ENCODE measurements at places on chromosomes 6 and 20. TPM values are rescaled to one million over a fixed set of nuclear protein-coding genes. Genes with fewer than 3 reads are reported as not detected.

Gene PTK7
- total RNA-seq = 12.7 TPM

Gene RAB32
- 18.6 TPM for total RNA-seq

Gene TBC1D20
- 27.0 TPM for total RNA-seq

Gene NFATC2
- total RNA-seq = 8.6 TPM

Gene WFDC2
- 12.4 TPM for total RNA-seq

Gene OTOR
- total RNA-seq = not detected

Gene HRH3
- total RNA-seq = not detected

DNA sequence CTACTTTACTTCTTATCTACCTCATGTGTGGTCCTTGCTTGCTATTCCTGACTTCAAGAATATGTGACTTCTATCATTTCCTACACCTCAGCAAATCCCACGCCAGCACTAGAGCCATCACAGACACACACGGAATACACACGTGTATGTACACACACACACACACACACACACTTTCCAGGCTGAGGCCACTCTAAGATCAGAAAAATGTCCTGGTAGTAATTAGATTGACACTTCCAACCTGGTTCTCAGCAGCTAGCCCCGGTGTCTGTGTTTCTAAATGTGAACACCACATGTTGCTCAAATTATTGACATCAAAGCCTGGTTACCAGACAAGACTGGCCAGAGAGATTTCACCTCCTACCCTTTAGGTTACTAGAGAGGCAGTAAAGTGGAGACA lies 54.1 kb upstream of the SASH1 start:
- peak overlapping the region; percentile 45 for H3K27ac ChIP-seq
- DNase-seq = no peak
- H3K36me3 ChIP-seq = no peaks in the 10 kb centered on the region
- no peaks in the 10 kb centered on the region for H3K27me3 ChIP-seq
- no peaks in the 10 kb centered on the region for H3K4me1 ChIP-seq

GRCh38 chr6:51474022-51474975 lies 613.1 kb downstream of the PKHD1 start:
- H3K4me1 ChIP-seq = no peaks in the 10 kb centered on the region
- no peaks in the 10 kb centered on the region for H3K27me3 ChIP-seq
- no peaks in the 10 kb centered on the region for H3K36me3 ChIP-seq
- no peak overlapping the region for H3K4me3 ChIP-seq
- DNase-seq = no peak

- H3K36me3 ChIP-seq = no peaks in the 10 kb centered on the region
- no peak for DNase-seq
These were observed 690 bp downstream of the TULP1 start for GRCh38 chr6:35512006-35512405.

GRCh38 chr6:81766482-81767069 lies 14.1 kb upstream of the TENT5A start:
- no peaks in the 10 kb centered on the region for H3K36me3 ChIP-seq
- no peak overlapping the region for H3K4me3 ChIP-seq
- no peaks in the 10 kb centered on the region for H3K27me3 ChIP-seq
- DNase-seq = no peak

DNA sequence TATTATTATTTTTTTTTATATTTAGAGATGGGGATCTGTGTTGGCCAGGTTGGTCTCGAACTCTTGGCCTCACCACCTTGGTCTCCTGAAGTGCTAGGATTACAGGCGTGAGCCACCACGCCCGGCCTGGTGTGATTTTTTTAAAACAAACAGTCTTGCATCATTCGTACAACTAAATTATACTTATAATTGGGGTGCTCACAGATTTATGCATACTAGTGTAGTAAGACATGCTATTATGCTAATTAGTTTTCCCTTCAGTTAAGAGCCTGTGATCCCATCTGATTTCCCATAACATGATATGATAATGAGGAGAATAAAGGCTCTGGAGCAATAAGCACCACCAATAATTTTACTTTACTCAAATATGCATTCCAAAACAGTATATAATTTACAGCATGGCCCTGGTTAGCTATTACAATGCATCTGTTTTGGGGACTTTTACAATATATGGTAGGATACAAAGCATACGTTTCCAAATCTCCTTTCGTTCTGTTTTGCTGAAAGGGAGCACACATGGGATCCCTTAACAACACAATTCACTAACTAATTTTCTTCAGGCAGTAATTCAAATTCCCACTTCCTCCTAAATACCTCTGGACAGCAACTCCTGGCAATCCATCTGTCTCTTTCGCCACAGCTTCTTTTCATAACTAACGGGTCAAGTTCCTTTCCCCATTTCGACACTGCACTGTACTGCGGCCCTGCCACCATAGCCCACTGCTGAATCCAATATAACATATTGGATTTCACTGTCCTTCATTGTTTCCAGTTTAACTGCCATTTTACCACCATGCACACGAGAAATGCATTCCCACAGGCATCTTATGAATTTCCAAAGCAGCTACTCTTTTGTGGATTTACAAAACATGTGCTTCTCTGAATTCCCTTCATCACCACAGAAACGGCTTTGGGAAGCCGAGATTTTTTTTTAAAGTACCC lies 1.7 kb downstream of the NUDT3 start:
- peaks cover 54% of the 10 kb centered on the region for H3K4me1 ChIP-seq
- DNase-seq = no peak
- no peaks in the 10 kb centered on the region for H3K27me3 ChIP-seq
- H3K4me3 ChIP-seq = peak overlapping the region; percentile 83
- no peaks in the 10 kb centered on the region for H3K36me3 ChIP-seq
- peak overlapping the region; percentile 95 for H3K27ac ChIP-seq

DNA sequence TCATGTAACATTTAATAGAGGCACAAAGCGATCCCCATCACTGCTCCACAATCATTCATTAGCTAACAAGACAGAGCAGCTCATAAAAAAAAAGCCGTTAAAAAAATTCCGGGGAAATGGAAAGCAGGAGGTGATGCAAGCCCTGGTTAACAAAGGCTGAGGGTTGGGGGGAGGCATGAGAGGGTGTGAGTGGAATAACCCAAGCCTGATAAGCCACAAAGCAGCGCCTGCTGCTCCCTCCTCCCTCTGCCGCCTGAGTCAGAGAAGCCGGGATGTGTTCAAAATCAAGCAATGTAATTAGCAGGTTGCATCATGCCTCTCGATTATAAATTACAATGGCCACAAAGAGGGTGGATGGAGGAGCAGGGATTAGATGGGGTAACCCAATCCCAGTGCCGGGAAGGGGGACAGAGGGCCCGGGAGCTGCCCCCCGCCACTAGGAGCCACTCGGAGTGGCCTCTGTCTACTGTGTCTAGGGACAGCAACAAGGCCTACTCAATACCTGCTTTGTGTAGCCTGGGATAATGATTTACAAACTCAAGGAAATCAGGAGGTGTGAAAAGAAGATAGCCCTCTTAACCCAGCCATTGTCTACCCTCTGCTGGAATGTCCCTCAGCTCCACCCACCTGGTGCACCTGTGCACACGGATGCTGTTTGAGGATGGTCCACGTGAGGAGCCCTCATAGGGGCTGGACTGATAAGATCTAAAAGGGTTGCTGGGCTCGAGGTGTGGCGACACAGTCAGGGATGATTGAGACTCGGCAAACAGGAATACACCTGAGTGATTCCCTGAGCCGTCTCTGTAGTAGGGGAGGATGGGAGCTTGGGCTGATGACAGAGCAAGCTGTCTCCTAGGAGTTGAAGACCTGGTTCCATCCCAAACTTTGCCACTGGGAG lies 156.9 kb downstream of the VEGFA start:
- no peaks in the 10 kb centered on the region for H3K4me1 ChIP-seq
- H3K4me3 ChIP-seq = no peak overlapping the region
- no peak overlapping the region for H3K27ac ChIP-seq
- peak; percentile 83 for DNase-seq
- no peaks in the 10 kb centered on the region for H3K27me3 ChIP-seq

- H3K4me3 ChIP-seq = peak overlapping the region; percentile 9
- no peaks in the 10 kb centered on the region for H3K27me3 ChIP-seq
- peak; percentile 89 for DNase-seq
- peaks cover 38% of the 10 kb centered on the region for H3K4me1 ChIP-seq
These were observed 31.2 kb upstream of the RALGAPA2 start for GRCh38 chr20:20743511-20744169.

GRCh38 chr20:503048-503737 lies 40.4 kb downstream of the CSNK2A1 start:
- H3K27ac ChIP-seq = no peak overlapping the region
- H3K27me3 ChIP-seq = no peaks in the 10 kb centered on the region
- H3K36me3 ChIP-seq = peaks cover 75% of the 10 kb centered on the region
- H3K4me1 ChIP-seq = peaks cover 2% of the 10 kb centered on the region

DNA sequence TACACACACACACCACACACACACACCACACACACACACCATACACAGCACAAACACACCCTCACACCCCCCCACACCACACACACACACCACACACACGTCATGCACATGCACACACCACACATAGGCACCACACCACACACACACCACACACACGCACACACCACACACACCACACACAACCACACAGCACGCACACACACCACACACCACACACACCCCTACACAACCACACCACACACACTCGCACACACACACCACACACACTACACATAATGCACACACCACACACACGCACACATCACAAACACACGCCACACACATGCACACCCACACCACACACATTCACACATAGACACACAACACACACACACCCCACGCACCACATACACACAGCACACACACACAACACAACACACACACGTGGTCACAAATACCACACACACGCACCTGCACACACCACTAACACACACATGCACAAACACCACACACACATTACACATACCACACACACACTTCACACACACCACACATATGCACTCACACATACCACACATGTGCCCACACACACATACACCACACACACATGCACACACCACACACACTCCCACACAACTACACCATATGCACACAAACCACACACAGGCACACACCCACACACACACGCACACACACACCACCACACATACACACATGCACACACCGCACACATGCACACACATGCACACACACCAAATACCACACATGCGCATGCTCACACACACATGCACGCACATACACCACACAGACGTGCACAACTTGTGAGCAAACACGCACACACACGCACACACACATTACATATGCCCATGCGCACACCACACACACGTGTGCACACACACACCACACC lies 9.4 kb upstream of the ACSS1 start:
- H3K4me1 ChIP-seq = no peaks in the 10 kb centered on the region
- no peaks in the 10 kb centered on the region for H3K36me3 ChIP-seq
- peaks cover 3% of the 10 kb centered on the region for H3K27me3 ChIP-seq

- H3K27me3 ChIP-seq = no peaks in the 10 kb centered on the region
- no peaks in the 10 kb centered on the region for H3K36me3 ChIP-seq
These were observed 348.5 kb upstream of the BTBD3 start for GRCh38 chr20:11569163-11569562.

DNA sequence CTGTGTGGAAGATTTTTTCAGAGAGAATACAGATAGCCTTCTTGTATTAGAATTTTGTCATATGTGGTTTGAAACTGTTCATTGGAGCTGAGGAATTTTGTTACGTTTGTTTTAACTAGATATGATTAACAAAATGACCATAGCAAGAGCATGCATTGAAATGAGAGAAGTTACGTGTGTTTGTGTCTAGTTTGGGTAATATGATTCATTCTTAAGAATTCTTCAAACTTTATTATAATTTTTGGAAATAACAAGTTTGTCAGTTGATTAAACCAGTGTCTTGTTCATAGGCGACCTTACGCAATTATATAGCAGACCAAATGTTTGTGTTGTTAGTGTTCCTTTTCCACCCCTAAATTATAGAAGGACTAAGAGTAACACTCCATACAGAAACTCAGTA lies 5.5 kb downstream of the GMNN start:
- peaks cover 7% of the 10 kb centered on the region for H3K36me3 ChIP-seq
- no peaks in the 10 kb centered on the region for H3K27me3 ChIP-seq
- no peak overlapping the region for H3K4me3 ChIP-seq
- peaks cover 10% of the 10 kb centered on the region for H3K4me1 ChIP-seq
- no peak for DNase-seq
- H3K27ac ChIP-seq = no peak overlapping the region

DNA sequence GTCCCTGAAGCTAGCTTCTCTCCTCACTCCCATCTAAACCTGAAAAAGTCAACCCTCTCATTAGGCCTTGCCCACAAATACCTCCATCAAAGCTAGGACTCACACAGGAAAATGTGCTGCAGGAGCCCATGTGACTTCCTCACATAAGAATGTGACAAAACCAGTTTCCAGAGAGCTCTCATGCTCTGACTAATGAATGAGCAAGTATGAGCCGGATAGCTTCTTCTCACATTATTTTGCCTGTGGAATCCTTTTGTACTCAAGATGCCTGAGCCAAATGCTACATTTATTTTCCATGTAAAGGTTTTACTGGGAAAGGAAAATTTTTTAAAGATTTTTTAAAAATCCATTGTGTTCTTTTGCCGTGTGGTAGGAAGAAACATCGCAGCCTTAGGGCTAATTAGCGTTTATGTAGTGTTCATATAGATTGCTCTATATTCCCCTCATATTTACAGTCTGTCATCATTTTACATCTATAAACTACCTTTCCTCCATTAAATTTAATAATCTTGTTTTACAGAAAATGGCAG lies 68.6 kb upstream of the CCN6 start:
- no peaks in the 10 kb centered on the region for H3K4me1 ChIP-seq
- no peaks in the 10 kb centered on the region for H3K36me3 ChIP-seq
- no peak overlapping the region for H3K27ac ChIP-seq
- H3K4me3 ChIP-seq = no peak overlapping the region

DNA sequence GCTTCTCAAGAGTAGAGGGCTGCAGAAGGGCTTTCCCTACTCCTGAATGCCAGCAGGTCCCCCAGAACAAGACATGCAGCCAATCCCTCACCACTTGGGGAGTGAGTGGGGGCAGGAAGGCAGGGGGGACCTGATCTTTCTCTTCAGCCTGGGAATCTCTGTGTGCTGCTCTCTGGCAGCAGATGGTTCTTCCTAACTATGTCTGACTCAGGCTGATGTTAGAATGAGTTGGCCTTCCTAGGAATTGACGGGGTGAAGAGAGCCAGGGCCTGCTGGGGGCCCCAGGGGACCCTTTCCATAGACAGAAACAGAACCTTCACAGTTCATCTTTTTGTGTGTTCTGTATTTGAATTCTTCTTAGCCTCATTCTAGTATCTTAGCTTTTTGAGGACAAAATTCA lies 29.0 kb upstream of the TCP11 start:
- DNase-seq = no peak
- H3K27ac ChIP-seq = no peak overlapping the region
- H3K4me1 ChIP-seq = no peaks in the 10 kb centered on the region

GRCh38 chr6:168546151-168546550 lies 105.2 kb downstream of the SMOC2 start:
- no peaks in the 10 kb centered on the region for H3K36me3 ChIP-seq
- DNase-seq = no peak
- H3K4me1 ChIP-seq = peaks cover 14% of the 10 kb centered on the region
- no peak overlapping the region for H3K4me3 ChIP-seq
- H3K27ac ChIP-seq = no peak overlapping the region

DNA sequence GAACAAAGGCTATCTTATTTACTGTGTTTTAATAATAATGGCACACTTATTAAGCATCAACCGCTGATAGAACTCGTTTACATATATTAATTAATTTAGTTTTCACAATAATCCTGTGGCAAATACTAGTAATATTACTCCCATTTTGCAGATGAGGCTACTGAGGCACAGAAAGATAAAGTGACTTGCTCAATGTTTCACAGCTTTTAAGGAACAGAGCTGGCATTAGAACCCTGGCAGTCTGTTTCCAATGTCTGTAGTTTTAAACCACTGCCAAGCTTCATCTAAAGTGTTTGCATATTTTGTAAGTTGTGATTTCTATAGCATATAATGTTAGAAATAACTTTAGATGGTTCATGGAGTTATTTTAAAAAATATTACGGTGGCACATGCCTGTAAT lies 38.4 kb upstream of the LRRC1 start:
- no peaks in the 10 kb centered on the region for H3K36me3 ChIP-seq
- H3K27me3 ChIP-seq = no peaks in the 10 kb centered on the region
- no peak for DNase-seq
- no peaks in the 10 kb centered on the region for H3K4me1 ChIP-seq
